ENCODE measurements at places on chromosomes 6 and 20.

GRCh38 chr6:141682391-141682790 lies 450.3 kb upstream of the GJE1 start:
- DNase-seq: no peak

DNA sequence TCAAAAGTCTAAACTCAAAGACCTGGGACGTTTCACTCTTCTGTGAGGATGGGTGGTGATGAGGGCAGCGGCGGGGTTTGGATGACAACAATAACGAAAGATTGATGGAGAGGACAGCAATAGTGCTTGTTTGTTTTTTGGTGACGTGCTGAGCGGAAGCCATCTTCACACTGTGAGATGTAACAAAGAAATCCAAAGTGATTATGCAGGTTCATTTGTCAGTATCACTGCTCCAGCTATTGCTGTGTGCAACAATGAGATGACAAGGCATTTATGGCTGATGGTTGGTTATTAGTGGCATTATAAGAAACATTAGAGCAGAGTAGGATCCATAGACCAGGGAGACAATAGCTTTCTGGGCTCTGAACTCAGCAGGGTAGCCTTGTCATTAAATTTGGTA lies 306.7 kb downstream of the RNF144B start:
- DNase-seq: no peak

- no peak for DNase-seq
Observed at GRCh38 chr20:51265361-51265760, 242.5 kb upstream of the KCNG1 start.

- no peak for DNase-seq
Observed at GRCh38 chr6:170555305-170555704, 1.1 kb downstream of the TBP start.

DNA sequence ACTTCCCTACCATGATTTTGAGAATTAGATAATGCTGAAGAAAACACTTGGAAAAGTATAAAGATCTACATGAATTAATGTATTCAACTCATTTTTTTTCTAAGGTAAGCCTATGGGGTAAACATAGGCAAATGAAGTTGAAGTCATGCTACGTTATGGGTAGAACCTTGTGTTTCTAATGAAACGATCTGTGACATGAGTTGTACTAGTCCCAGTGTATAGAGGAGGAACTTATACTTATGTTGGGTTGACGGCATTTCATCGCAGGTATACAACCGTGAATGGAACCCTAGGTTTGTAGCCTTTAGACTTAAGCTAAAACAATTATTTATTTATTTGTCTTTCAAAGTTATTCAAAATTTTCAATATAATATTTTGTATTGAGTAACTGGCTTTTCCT lies 2.6 kb downstream of the SLC35F1 start:
- DNase-seq: no peak

DNA sequence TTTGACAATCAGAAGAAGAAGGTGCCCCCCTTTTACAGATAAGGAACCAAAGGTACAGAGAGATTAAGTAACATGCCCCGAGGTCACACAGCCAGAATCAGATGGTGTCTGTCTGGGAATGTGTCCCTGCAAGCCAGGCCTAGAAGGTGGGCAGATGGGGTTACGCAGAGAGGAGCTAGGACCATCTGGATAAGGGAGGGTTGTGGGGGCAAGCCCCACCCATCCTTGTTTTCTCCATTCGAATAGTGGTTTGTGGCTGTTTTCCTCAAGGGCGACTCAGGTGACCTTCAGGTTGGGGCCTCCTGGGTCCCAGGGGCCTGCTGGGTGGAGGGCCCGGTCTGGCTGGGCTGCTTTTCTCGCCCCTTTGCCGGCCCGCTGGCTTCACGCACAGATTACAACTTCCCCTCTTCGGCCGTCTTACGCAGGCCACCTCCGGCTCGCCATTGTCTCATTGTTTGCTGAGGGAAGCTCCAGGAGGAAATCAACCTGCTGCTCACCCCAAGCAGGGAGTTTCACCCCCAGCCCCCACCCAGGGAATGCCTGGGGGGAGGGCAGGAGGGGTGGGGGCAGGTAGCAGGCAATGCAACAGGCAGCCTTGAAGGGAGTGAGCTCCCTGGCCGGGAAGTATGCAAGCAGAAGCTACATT lies 30.8 kb upstream of the CSNK2A1 start:
- DNase-seq: no peak

DNA sequence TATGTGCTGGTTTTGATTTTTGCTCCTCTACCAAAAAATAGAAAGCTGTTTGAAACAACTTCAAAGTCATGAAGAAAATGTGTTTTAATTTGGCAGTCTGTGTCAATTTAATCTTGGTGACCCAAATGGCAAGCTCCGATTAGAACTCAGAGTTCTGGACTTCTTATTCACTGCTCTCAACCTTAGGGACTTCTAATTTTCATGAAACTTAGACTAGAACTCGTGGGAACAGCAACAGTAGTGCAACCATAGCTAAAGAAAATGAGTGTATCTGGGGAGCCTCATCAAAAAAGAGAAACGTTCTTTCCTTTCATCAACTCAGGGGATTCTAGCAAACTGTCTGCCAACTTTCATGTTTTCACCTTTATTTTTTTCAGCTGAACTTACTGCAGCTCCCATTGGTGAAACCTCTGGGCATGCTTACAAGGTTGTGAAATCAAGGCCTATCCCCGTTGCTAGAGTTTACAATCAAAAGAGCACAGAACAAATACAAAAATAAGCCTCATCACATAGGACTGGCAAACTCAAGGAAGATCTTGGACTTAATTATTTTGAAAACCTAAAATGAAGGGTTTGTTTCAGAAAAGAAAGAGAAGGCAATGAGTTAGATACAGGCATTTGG lies 114.0 kb upstream of the HSF2 start:
- no peak for DNase-seq

DNA sequence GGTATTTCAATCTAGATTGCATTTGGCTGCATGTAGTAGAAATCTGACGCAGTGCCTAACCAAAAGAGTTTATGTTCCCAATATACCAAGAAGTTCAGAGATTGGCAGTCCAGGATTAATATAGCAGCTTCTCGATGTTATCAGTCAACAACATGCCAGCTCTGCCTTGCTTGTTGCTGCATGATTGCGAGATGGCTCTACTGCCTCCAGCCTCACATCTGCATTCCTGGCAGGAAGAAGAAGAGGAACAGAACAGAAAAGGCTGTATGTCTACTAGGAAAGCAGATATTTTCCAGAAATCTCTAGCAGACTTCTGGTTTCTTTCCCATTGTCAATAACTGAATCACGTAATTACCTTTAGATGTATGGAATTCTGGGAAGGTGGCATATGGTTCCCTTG lies 60.8 kb downstream of the SLC35D3 start:
- no peak for DNase-seq

- no peak for DNase-seq
Observed at GRCh38 chr6:106609699-106610098, 19.6 kb downstream of the RTN4IP1 start.
